ENCODE measurements at places on chromosomes 5 and 9.

DNA sequence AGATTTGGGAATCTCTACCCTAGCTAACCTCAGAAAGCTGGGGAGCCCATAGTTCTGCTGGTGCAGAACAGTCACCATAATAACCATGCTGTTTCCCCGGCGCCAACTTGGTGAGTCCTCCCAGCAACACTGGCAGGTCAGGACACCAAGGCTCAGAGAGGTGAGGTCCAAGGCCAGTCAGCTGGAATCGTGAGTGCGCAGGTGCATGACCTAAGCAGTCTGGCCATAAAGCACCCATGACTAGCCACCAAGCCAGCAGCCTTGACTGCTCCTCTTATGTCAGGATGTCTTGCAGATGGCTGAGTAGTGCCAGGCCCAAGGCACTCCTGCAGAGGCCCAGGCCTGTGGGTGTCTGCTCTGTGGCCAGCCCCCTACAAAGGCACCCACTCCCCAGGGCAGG, 2.6 kb downstream of the RNF44 start:
- no peak for DNase-seq

- no peak for DNase-seq
These were observed 411 bp upstream of the MAT2B start for GRCh38 chr5:163505049-163505367.

GRCh38 chr5:179768326-179769085, 25.3 kb upstream of the LTC4S start:
- DNase-seq = no peak

GRCh38 chr5:8749556-8749955, 796.3 kb downstream of the SEMA5A start:
- DNase-seq = no peak

GRCh38 chr5:16803831-16804230, 132.3 kb downstream of the MYO10 start:
- no peak for DNase-seq

DNA sequence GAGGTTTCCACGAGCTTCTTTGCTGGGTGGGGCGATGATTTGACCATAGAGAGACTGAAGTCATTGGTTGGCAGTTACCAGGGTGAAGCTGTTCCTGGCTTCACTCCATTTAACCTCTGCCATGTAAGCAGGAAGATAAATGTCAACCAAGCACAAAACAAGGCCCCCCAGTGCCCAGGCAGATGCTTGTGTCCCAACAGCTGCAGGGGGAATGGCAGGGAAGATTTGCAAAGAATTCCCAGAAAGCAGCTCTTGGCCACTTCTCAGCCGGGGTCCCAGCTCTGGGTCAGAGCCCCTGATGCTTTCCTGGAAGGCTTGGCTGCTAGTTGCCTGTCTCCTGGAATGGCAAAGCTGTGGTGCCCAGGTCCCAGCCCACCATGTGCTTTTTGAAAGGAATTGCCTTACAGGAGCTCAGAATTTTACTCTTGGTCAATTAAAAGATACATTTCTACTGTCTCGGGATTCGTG, 383.4 kb downstream of the ENC1 start:
- DNase-seq = no peak

- DNase-seq = peak; percentile 79
These were observed 27.1 kb upstream of the SLC6A19 start for GRCh38 chr5:1174122-1174936.

DNA sequence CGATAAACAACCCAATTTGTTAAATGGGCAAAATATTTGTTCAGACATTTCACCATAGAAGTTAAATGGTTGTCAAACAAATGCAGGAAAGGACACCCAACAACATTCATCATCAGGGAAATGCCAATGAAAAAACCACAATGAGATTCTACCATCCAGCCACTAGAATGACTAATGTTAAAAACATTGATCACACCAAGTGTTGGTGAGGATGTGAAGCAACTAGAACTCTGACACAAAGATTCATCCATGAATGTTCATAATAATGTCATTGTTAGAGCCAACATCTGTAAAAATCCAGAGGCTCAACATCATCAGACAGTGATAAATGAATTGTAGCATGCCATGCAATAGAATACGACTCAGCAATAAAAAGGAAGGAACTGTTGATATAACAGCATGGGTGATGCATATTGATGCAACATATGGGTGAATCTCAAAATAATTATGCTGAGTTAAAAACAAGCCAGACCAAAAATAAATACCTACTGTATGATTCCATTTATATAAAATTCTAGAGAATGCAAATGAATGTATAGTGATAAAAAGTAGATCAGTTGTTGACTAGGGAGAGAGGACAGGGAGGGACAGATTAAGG, 55.9 kb upstream of the UNC5A start:
- DNase-seq = peak; percentile 12

GRCh38 chr9:124258607-124259157, 933 bp downstream of the NEK6 start:
- DNase-seq = no peak

- DNase-seq = no peak
These were observed 320.4 kb downstream of the DRD1 start for GRCh38 chr5:175123542-175123941.

DNA sequence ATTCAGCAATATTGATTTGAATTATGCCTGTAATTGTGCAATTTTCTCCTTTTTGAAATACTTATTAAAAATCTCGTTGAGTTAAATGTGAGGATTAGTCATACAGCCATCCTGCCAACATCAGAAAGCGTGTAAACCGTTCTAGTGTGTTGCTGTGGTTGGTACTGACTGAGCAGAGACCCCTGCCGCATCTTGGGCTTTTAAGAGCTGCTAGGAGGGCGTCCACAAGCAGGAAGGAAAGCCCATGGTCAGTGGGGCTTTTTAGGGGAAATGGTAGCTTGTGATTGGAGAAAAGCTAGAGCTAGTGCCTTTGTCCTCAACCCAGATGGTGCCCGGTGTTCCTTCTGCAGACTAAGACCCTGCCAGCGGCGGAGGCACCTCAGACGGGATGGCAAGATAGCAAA, 1.3 kb downstream of the SDHA start:
- no peak for DNase-seq

DNA sequence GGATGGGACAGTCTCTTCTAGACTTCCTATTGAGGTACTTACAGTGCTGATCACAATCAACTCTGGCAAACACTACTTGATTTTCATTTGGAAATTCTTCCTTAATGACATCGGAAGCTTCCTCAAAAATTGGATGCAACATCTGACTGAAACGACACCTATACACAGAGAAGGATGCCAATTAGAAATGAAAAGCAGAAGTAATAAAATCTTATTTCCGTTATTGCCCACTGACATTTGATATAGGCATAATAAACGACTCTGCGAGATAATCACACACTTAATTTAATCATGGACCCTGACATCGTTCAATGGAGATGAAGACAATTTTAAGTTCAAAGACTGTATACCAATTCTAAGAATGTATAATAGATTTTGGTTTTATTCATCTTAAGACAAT, 46.4 kb downstream of the ERP44 start:
- DNase-seq = no peak

GRCh38 chr5:56763182-56763581, 52.2 kb upstream of the MAP3K1 start:
- no peak for DNase-seq

DNA sequence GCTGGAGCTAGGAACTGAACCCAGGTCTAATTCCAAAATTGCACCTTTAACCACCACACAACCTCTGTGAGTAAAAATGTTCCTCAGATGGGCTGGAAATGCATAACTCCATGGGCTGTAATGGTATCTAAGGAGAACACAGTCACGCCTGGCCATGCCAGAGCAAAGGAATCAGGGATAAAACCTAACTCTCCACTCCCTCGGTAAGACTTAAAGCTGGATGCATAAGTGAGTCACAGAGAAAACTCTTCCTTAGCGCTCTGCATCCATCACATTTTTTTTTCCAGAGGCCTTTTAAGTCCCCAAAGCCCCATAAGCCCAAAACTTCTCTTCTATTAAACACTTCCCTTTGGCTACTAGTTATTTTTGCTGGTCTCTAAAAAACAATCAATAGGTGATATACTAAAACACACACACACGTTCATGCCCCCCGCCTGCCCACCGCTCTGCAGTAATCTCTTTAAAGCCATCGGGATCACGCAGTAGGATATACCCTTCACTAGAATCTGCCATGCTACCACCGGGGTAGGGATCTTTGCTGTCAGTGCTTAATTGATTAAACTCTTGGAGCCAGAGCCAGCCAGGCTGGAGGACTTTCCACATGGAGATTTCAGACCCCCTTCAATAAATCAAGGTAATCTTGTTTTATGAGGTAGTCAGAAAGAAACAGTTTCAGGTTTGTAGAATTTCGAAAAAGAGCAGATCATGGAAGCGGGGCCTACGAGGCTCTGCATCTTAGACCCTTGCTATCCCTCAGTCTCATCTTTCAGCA, 212.9 kb downstream of the MAPKAP1 start:
- no peak for DNase-seq

Data from NCI-H460 (cell line).